ENCODE measurements at places on chromosomes 4 and X.

GRCh38 chrX:68697465-68698125 is 50.1 kb downstream of the STARD8 start:
- DNase-seq = no peak

- peak; percentile 0 for DNase-seq
Observed at GRCh38 chr4:65825116-65825753, 154.9 kb upstream of the EPHA5 start.

GRCh38 chrX:47420265-47420664 is 49.9 kb downstream of the ZNF157 start:
- DNase-seq = no peak

DNA sequence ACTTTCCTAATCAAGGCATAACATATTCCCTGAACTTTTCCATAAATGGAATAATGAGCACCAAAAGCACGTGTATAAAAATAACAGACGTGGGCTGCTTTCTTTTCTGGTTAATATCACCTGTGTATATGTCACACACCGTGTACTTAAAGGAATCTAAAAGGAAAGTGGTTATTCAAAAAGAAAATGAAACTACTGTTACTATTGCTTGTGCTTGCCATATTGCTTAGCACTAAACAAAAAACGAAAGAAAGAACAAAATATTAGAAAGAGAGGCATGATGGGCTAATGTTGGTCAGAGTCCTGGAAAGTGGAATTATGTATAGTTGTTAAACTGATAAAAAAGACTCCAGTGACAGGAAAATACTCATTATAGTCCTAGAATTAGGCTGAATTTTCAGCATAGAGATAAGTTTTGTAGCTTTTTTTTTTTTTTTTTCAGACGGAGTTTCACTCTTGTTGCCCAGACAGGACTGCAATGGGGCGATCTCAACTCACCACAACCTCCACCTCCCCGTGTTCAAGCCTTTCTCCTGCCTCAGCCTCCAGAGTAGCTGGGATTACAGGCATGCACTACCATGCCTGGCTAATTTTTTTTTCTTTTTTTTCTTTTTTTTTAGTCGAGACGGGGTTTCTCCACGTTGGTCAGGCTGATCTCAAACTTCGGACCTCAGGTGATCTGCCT is 123.2 kb downstream of the PABPC4L start:
- no peak for DNase-seq

DNA sequence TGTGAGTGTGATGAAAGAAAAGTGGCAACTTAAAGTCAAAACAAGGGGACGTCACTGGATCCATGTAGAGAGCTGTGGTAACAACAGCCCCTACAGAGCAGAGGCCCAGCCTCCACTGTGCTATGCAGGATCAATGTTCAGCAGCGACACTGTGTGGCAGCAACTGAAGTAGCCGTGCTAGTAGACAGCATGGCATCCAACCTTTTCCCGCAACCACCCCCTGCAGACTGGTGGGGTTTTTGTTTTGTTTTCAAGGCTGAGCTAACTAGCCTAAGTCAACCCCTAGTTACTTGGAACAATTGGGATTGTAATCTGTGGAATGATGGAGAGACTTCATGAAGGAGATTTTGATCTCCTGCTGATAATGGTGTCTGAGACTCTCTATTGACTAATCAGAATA is 44.4 kb upstream of the PPARGC1A start:
- DNase-seq = no peak

DNA sequence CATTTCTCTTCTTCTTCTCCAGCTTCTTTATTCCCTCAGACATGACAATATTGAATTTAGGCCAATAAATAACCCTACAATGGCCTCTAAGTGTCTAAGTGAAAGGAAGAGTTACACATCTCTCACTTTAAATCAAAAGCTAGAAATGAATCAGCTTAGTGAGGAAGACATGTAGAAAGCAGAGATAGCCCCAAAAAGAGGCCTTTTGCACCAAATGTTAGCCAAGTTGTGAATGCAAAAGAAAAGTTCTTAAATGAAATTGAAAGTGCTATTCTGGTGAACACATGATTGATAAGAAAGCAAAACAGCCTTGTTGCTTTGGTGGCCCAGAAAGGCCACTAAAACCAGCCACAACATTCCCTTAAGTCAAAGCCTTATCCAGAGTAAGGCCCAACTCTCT is 146.2 kb upstream of the HHIP start:
- DNase-seq = no peak

DNA sequence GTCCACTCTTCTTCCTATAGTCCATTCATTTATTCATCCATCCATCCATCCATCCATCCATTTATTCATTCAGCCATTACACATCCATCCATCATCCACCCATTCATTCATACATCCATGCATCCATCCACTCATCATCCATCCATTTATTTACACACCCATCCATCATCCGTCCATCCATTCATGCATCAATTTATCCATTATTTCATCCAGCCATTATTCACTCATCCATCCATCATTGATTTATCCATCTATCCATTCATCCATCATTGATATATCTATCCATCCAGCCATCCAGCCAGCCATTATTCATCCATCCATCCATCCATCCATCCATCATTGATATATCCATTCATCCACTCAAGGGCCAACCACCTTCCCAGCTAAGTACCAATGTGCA is 12.7 kb downstream of the CPZ start:
- DNase-seq = no peak

DNA sequence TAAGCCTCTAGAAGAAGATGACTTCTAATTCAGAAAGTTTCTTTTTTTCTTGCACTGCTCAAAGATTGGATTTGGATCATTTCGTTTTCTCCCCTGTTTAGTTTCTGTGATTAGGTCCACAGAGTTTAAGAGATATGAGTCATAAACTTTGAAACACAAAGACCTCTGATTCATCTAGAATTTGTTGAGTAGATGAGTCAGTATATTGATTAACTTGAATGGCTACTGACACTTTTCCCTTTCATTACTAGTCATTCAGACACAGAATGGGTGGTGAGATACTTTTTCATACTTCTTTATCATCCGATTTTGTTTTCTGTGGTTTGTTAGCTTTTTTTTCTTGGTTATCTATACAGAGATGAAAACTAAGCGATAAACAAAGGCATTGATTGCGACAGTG is 34.1 kb upstream of the AFF2 start:
- DNase-seq = no peak

- no peak for DNase-seq
Observed at GRCh38 chrX:22026731-22027130, 5.4 kb upstream of the PHEX start.

DNA sequence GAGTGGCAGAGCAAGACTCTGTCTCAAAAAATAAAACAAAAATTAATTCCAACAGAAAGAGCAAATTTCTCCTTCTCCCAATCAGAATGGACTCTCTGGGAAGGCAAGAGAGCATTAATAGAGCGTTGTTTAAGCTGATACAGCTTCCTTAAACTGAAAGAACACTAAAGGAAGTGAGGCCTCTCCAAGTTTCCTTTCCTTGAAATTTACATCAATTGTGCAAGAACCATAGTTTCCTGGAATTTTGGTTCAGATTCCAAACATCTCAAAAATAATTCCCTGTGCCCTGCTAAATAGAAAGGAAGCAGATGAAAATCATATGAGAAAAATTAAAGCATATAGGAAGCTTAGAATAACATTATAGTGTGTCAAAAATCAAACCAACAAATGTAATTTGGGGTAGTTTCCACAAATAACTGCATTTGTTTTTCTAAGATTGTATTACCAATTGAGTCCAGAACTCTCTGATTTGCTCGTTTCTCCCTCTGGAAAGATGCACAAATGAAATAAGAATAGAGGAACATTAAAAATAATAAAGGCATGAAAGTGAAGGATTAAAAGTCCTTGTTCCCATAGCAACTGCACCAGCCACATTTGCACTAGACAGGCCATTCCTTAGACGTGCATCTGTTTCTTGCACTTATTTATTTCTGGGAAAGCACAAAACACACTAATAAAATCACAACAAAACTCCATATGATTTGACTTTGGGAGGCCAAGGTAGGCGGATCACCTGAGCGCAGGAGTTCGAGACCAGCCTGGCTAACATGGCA is 3.7 kb upstream of the FAM241A start:
- no peak for DNase-seq

- DNase-seq = no peak
Observed at GRCh38 chr4:82629238-82630000, 67.6 kb upstream of the TMEM150C start.

DNA sequence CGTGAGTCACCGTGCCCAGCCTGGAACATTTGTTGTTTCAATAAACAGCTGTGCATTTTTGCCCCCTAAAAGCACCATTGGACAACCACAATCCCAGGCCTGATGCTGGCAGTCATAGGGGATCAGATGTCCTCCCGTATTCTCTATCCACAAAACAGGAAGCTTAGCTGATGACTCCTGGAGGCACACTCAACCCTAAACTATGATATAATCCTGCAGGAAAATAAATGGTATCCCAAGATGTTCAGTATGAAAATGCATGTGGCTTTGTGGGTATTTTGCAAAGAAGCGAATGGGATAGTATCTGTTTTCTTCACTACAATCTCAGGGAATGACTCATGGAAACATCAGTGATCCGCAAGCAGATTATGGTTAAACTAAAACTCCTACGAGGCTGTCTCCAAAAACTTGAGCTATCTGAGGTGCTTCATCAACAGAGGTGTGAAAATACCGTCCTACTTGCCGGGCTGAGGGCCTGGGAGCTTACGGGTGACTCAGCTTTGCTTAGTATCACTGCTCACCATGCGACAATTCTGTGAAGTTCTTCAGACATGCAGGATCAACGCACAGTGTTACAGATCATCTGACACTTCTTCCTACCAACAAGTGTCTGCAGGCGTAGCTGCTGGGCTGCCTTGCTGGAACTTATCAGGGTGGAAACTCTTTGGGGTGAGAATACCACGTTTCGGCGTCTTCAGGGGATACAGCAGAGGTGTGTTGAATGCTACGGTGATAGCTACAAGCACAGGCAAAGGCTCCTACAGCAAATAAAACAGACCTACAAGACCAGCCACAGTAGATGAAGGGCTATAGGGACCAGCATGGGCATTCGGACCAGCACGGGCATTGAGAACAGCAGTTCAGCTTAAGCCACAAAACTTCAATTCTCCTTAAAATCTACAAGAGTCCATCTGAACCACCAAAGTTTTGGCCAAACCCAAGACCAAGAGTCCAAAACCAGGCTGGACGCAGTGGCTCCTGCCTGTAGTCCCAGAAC is 148.5 kb downstream of the DHRSX start:
- DNase-seq = peak; percentile 79

- no peak for DNase-seq
Observed at GRCh38 chr4:54099287-54099747, 646 bp upstream of the GSX2 start.

DNA sequence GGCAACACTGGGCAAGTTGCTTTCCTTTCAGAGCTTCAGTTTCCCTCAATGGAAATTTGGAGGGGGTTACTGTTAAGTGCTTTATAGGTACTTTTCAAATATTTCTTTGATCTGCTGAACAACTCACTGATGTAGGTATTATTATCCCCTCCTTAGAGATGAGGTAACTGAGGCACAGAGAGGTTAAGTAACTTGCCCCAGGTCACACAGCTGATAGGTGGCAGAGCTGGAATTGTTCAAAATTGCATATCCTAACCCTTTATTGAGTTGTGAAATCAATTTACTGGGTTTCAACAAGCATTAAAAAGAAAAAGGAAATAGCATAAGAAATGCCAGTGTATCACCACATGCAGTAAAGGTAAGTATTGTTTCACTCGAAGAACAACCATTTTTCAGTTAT is 6.6 kb downstream of the PPP1R3F start:
- DNase-seq = no peak

DNA sequence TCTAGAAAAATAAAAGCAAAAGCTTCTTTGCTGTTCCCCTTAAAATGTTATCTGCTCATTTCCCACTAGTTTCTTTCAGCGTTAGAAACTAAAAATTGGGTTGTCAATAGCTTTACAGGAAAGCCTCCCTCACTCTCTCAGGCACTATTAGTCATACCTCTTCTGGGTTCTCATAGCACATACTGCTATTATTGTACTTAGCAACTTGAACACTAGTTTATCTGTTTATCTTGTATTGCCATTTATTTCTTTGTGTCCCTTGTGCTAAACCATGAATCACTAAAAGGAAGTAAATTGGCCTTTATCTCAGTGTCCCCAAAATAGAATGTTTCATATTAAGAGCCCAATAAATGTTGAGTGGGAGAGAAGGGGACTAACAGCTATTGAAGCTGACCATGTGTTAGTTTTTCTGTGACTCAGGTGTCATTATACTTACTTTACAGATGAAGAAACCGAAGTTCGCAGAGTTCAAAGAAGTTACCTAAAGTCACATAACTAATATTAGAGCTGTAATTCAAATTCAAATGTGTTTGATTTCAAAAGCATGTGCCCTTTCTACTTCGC is 124.8 kb upstream of the CITED1 start:
- DNase-seq = no peak

GRCh38 chrX:40078489-40079227 is 19.1 kb downstream of the BCOR start:
- no peak for DNase-seq

- DNase-seq = no peak
Observed at GRCh38 chrX:154032653-154033052, 13.0 kb upstream of the IRAK1 start.

DNA sequence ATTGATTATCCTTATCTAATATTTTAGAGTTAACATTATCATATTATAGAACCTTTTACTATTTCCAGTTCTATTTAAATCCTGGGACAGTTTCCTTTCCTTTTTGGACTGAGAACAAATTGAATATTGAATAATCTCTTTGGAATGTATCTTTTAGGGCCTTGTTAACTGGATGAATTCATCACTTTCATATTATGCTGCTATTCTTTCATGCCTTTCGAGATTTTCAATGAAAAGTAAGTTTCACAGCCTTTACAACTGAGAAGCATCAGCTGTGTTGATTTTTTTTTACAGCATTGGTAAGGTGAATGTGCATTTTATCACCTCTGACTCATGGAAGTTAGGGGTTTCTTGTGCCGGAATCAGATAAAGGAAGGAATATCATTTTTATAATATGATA is 39.6 kb downstream of the PDLIM5 start:
- no peak for DNase-seq

DNA sequence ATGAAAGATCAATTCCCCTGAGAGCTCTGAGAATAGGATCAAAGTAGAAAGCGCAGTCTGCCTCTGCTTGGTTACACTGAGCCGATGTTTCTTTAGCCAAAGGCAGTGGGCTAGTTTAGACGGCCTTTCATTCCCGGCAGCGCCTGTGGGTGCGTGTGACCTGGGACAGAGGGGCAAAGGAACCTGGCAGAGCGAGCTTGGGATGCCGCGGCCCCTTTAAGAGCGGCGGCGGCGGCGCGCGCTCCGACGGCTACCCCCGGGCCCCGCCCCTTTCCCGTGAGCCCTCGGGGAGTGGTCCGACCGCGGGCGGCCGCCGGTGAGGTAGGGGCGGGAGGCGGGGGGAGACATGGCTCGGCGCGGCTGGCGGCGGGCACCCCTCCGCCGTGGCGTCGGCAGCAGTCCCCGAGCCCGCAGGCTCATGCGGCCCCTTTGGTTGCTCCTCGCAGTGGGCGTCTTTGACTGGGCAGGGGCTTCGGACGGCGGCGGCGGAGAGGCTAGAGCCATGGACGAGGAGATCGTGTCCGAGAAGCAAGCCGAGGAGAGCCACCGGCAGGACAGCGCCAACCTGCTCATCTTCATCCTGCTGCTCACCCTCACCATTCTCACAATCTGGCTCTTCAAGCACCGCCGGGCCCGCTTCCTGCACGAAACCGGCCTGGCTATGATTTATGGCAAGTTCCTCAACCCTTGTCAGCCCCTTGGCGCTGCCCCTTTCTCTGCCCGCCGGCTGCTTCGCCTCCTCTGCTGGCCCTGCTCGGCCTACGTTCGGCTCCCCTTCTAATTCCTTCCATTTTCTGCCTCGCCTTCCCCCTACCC is at the start of gene SLC9A6:
SLC9A6 (plus strand) TSS at position 279 of the 816 bp plus-strand sequence; CDS start at position 503, 224 bp downstream.
- peak; percentile 77 for DNase-seq

GRCh38 chr4:87405211-87405820 is 14.3 kb upstream of the HSD17B11 start:
- no peak for DNase-seq

- no peak for DNase-seq
Observed at GRCh38 chr4:171532968-171533367, 280.2 kb upstream of the GALNTL6 start.

Measured in AG08396 (cell line).